Fibroblast of skin of back (primary cell): ENCODE measurements at places on chromosomes 3 and 15.
A peak's percentile ranks its signal among the peaks of the same experiment; 100 is the strongest.

GRCh38 chr3:112126511-112126911 lies 6.5 kb downstream of the GCSAM start:
- DNase-seq = peak; percentile 16

GRCh38 chr3:183493296-183494045 lies 62.0 kb downstream of the KLHL6 start:
- DNase-seq = no peak

- DNase-seq = no peak
Measured at GRCh38 chr3:9491506-9491905, 62.1 kb downstream of the LHFPL4 start.

- DNase-seq = no peak
Measured at GRCh38 chr3:188010478-188010877, 143.5 kb upstream of the LPP start.

- no peak for DNase-seq
Measured at GRCh38 chr3:139948898-139949297, 13.9 kb downstream of the CLSTN2 start.

- peak; percentile 65 for DNase-seq
Measured at GRCh38 chr3:4313606-4314293, 10.6 kb downstream of the SETMAR start.

GRCh38 chr3:180189310-180189648 lies 152.5 kb upstream of the PEX5L start:
- no peak for DNase-seq

DNA sequence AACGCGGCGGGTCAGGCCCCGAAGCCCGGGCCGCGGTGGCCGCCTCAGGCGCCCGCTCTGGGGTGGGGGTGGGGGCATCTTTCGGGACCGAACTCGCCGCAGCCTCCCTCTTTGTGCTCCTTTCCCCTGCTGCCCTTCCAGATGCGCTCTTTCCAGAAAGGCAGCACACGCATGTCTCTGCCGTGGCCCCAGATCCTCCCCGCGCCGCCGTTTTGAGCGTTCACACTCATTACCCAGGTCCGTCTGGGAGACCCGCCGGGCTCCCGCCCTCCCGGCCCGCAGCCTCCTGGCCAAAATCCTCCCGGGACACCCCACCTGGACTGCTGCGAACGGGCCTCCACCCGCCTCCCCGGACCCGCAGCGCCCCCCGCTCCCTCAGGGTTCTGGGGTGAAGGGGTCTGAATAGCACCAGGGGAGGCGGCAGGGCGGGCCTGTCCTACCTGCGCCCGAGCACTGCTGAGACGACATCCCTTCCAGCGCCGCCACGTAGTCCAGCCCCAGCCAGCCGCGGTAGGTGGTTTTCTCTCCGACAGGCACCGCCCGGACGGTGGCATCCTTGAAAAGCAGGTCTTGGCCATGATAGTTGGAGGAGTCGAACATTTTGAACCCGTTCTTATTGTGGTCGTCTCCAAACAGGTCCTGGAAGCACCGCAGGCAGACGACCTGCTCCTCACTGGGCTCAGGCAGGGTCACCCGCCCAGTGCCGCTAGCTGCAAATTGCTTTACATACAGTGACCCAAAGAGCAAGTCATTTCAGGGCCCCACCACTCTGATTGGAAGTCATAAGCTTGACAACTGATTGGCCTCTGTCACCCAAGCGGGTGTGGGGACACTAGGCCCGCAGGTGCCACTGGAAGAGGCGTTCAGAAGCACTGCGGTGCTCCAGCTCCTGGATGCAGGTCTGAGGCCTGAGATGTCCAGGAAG lies 25.9 kb downstream of the MELTF start:
- DNase-seq = no peak

GRCh38 chr3:170809975-170810357 lies 60.0 kb downstream of the RPL22L1 start:
- DNase-seq = no peak

DNA sequence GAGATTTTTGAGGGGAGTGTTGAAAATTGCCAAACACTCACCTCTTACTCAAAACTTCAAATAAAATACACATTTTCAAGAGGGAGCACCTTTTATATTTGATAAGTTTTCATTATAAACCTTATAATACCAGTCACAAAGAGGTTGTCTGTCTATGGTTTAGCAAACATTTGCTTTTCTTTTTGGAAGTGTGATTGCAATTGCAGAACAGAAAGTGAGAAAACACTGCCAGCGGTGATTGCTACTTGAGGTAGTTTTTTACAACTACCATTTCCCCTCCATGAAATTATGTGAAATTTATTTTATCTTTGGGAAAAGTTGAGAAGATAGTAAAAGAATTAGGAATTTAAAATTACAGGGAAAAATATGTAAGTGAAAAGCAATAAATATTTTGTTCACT lies 20.1 kb downstream of the DIPK2A start:
- no peak for DNase-seq

DNA sequence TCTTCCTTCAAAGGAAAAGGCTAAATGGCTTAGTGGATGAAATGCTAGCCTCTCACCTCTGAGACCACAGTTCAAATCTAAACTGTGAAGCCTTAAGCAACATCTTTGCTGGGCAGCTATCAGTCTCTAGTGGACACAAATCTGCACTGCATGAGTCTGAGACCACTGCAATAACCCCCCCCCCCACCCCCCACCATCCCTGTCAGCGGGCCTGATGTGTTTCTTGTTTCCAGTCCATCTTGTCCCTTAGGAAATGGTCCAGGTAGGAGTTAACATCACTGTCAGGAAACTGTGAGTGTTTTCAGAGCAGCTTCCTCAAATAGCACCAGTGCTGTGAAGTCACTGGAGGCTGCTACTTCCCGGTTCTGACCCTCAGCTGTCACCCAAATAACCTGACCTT lies 140.6 kb upstream of the TMCO5A start:
- peak; percentile 21 for DNase-seq

GRCh38 chr15:89335298-89336041 lies 846 bp upstream of the POLG start:
- no peak for DNase-seq

DNA sequence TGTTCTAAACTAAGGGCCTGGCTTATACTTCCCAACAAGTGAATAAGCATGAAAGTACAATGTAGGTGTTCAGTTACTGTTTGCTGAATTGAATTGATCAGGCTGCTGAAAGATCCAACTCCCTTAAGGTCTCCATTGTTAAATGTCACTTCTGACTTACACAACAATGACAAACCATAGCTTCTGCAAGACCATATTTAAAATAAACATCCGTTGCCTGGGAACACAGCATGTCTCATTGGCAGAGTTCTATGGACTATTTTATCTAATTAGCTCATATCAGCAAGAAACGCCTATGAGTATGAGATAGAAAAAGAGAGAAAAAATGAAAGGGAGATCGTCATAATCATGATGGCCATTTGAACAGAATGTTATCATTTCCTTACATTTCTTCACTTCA lies 605.4 kb downstream of the FGF12 start:
- DNase-seq = no peak

- DNase-seq = no peak
Measured at GRCh38 chr3:30679045-30679444, 72.6 kb downstream of the TGFBR2 start.

- DNase-seq = no peak
Measured at GRCh38 chr15:93372865-93373223, 283.8 kb upstream of the RGMA start.

- peak; percentile 96 for DNase-seq
Measured at GRCh38 chr3:147943265-147943945, 534.2 kb downstream of the ZIC1 start.

DNA sequence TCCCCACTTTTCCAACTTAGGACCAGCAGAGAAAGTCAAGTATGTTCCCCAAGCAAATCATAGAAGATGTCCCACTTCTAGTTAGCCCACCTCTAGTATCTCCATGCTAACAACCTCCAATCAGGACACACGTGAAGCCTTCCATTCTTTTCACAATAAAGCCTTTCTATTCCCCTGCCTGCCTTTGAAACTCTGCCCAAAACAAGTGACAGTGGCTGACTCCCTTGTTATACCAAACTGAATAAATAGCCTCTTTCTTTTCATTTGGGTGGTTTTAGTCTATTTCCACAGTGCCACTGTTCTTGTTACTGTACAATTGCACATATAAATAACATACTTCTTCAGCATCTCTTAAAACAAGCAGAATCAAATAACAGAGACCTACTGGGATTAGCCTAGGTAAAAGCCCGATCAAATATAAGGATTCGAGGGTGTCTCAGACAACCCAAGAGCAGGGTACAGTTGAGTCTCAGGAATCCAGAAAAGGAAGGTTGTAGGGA lies 118.0 kb upstream of the NPHP3 start:
- DNase-seq = no peak

- peak; percentile 15 for DNase-seq
Measured at GRCh38 chr15:35626571-35627318, 80.8 kb upstream of the DPH6 start.

- no peak for DNase-seq
Measured at GRCh38 chr3:115853104-115853503, 229.8 kb downstream of the GAP43 start.

- DNase-seq = no peak
Measured at GRCh38 chr15:71435552-71435951, 320.3 kb downstream of the THSD4 start.

DNA sequence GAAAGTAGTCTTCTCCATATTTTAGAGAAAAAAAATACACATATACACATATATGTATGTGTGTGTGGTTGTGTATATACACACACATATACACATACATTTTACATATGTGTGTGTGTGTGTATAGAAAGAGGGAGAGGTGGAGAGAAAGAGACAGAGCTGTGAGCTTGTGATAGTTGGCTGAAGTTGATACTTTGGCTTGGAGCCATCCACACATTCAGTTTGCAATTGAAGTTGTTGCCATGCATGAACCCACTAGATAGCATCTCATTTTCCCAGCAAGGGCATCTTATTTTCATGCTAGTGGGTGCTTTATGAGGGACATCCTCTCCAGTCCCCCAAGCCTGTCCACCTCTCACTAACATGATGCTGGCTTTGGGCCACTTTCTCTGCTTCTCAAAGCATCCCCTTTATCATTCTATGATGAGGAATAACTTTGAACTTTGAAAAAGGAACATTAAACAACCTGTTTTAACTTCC lies 228.6 kb downstream of the ZNF621 start:
- no peak for DNase-seq

GRCh38 chr15:67857220-67857619 lies 17.4 kb upstream of the RNU6-1 start:
- DNase-seq = no peak

DNA sequence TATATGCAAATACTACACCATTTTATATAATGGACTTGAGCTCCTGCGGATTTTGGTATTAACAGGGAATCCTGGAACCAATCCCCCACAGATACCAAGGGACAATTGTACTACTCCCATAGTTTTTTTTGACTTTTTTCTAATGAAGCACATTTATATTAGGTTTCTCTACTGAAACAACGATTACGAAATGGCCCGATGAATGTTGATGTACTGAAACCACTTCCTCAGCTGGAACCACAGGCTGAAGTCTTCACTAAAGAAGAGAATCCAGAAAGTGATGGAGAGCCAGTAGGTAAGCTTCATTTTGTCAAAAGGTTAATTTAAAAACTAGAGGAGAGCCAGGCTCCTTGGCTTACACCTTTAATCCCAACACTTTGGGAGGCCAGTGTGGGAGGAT lies 121.5 kb upstream of the LRRFIP2 start:
- DNase-seq = no peak

- no peak for DNase-seq
Measured at GRCh38 chr3:195078891-195079440, 192.0 kb downstream of the XXYLT1 start.

DNA sequence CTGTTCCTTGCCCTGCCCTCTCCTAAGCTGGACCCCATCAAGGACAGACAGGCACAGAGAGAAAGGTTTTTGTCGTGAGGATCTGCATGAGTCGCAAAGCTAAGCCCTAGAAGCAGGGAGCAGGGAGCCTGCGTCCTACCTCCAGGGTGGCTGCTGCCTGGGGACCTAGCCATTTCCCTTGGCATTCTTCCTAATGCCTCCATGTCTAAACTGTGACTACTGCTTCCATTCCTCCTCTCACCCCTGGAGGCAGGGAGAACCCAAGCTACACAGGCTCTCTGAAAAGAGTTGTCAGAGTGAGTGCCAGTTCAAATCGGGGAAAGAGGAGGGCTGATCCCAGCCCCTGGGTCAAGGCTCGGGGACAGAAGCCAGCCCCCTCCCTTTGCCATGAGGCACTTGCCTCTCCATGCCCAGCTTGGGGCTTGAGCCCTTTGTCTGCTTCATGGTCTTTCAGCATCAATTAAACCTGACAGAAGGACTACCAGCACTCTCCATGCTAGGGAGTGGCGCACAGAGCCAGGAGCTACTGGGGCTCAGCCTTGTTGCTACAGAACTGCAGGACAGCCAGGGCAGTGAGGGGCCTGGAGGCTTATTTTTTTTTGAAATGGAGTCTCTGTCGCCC lies 2.4 kb downstream of the GCHFR start:
- peak; percentile 61 for DNase-seq

DNA sequence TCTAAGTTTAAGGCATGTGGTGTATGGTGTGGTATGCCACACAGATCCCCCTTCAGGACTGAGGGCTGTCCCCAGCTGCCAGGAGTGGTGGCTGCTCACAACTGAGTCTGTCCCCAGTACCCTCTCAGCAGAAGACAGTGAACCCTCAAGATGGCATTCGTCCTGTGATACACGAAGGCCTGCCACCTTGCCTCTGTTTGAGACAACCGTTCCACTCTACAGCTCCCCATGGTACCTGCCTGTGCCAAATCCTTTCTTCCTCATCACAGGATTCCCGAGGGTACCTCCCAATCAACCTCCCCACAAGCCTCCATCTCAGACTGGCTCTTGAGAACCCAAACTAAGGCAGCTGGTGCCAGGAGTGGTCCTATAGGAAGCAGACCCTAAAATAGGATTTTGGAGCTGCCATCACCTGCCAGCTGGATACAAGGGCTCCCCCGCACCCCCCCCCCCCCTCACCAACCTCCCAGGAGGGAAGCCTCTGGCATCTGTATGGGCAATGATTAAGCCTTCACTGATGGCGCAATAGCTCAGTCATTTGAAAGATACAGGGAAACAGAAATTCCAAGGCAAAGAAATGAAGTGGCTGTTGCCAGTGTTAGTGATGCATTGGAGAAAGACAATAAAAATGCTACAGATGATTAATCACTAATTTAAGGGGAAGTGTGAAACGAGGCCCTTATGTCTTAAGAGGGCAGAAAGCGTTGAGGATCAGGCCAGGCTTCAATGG lies 230.0 kb upstream of the LYSMD4 start:
- no peak for DNase-seq

- no peak for DNase-seq
Measured at GRCh38 chr15:90550919-90551318, 21.2 kb downstream of the CRTC3 start.

DNA sequence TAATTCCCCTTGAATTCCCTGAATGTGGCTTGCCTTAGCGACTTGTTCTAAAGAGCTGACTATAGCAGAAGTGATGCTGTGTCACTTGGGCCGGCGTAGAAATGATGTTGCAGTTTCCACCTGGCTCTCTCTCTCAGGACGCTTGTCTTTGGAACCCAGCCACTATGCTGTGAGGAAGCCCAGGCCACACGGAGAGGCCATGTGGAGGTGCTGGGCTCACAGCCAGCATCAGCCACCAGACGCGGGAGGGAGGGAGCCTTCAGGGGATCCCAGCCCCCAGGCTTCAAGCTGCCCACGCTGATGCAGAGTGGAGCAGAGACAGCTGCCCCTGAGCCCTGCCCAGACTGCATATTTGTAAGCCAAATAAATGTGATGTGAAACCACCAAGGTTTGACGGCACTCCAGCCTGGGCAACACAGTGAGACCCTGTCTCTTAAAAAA lies 18.6 kb downstream of the RNU5B-1 start:
- peak; percentile 42 for DNase-seq
